ENCODE measurements at places on chromosomes 2 and 18. TPM values are rescaled to one million over a fixed set of nuclear protein-coding genes. Genes with fewer than 3 reads are reported as not detected.

DNA sequence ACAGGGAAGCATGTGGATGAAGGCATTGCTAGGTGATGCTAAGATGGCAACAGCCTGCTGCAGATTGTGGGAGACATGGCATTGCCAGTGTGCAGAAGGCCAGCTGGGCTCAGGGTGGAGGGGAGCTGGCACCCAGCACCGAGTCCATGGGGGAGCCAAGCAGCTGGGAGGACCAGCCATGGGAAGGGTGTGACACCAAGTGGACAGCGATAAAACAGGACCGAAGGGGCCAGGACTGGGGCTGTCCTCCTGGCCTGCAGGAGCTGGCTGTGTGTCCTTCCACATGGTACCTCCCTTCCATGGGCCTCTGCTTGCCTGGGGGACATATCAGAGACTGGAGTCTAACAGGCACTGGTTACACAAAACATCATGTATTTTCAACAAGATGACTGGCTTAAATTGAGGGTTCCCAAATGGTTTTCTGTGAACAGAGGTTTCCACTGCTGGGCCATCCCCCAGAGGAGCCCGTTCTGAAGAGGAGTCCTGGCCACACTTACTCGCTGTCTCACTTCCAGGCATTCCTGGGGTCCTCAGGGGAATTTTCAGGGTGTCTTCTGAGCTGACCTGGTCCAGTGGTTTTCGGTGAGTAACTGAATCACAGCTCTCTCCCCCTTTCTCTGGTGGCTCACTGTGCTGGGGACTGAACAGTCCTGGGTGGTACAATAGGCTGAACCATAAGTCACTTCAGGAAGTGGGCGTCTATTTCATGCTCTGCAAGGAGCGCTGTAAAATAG lies 60.4 kb upstream of the TNP1 start:
- no peak for DNase-seq

- no peak for DNase-seq
Observed at GRCh38 chr2:133264989-133265401, 303.3 kb downstream of the NCKAP5 start.

DNA sequence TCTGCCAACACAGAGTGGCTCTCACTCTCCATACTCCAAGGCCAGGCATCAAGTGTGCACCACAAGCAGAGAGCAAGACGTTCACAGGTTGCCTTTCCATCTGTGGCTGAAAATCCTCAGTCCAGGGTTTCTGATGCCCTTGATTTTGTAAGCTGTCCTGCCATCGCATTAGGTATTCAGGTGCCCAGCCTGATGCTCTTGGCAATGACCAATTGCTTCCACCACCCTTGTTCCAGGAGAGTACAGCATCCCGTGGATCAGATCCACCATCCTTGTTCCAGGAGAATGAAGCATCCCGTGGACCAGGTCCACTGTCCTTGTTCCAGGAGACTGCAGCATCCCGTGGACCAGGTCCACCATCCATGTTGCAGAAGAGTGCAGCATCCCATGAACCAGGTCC lies 133.4 kb upstream of the GPC1 start:
- no peak for DNase-seq

CHST10 gene
- 5.6 TPM for total RNA-seq

KCNS3 gene
- total RNA-seq: 2.4 TPM

Data from adrenal gland (tissue), 19 donors.